ENCODE measurements at places on chromosomes 13 and 19. TPM values are rescaled to one million over a fixed set of nuclear protein-coding genes. Genes with fewer than 3 reads are reported as not detected.

Gene VMAC
- polyA plus RNA-seq: 4.2 TPM

Gene SIGLEC14
- 15.0 TPM for polyA plus RNA-seq

Gene RSPH6A
- not detected for polyA plus RNA-seq

Gene PRRG2
- 0.26 TPM for polyA plus RNA-seq

Gene PGLYRP1
- not detected for polyA plus RNA-seq

Gene NPHS1
- polyA plus RNA-seq: not detected

Gene EDNRB
- not detected for polyA plus RNA-seq

Gene OR7C1
- not detected for polyA plus RNA-seq

Gene VSTM2B
- polyA plus RNA-seq: not detected

Gene HIPK4
- 0.11 TPM for polyA plus RNA-seq

Gene POU2F2
- 89.1 TPM for polyA plus RNA-seq

Gene PVR
- not detected for polyA plus RNA-seq

Gene PLIN5
- not detected for polyA plus RNA-seq

Gene S1PR4
- 448 TPM for polyA plus RNA-seq

Gene PEAK3
- polyA plus RNA-seq: 0.26 TPM

Gene CPB2
- 0.14 TPM for polyA plus RNA-seq

Gene USHBP1
- polyA plus RNA-seq: not detected

Gene MZT1
- 7.2 TPM for polyA plus RNA-seq

Gene RAB4B
- polyA plus RNA-seq: 141 TPM

Gene ZNF567
- 9.4 TPM for polyA plus RNA-seq

Gene TLE2
- 0.56 TPM for polyA plus RNA-seq

Gene OLFM2
- polyA plus RNA-seq: 0.21 TPM

Gene NCR1
- polyA plus RNA-seq: 0.63 TPM

Gene PLPP2
- polyA plus RNA-seq: 0.53 TPM

Gene COX6B2
- not detected for polyA plus RNA-seq

Gene S1PR2
- polyA plus RNA-seq: 0.20 TPM

Gene DEDD2
- polyA plus RNA-seq: 159 TPM

Gene RPS15
- 3,226 TPM for polyA plus RNA-seq

Gene CGB2
- polyA plus RNA-seq: not detected

Gene RNF225
- not detected for polyA plus RNA-seq

Gene CYP2S1
- not detected for polyA plus RNA-seq

Gene CERS4
- polyA plus RNA-seq: 38.0 TPM

Gene IRGC
- not detected for polyA plus RNA-seq

Gene TEAD2
- polyA plus RNA-seq: 6.3 TPM

Gene DACT3
- not detected for polyA plus RNA-seq
